CD4-positive, alpha-beta memory T cell (primary cell): ENCODE measurements at places on chromosomes 4 and X.

GRCh38 chr4:66357316-66357715 lies 687.0 kb upstream of the EPHA5 start:
- DNase-seq, result no peak

- no peak for DNase-seq
These were observed 127.8 kb downstream of the PHKA2 start for GRCh38 chrX:18855919-18856644.

- DNase-seq, result no peak
These were observed 7.8 kb downstream of the FLNA start for GRCh38 chrX:154366666-154367055.

DNA sequence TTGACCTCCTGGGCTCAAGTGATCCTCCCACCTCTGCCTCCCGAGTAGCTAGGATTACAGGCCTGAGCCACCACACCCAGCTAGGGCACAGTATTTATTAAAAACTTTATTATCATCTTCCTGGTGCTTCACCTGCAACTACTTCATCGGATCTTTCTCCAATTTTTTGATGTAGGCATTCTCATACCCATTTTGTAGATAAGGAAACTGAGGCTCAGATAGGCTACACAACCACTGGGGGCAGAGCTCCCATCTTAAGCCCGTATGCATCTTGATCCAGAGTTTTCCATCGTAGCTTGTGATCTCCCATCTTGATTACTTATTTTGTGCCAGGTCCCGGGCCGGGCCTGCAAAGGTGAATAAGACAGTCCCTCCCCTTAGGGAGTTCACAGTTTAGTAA lies 68.1 kb upstream of the BCOR start:
- no peak for DNase-seq

- no peak for DNase-seq
These were observed 528.7 kb downstream of the TMA16 start for GRCh38 chr4:164023214-164023613.

- no peak for DNase-seq
These were observed 34.0 kb upstream of the RASGEF1B start for GRCh38 chr4:81505726-81506125.
